DMS 273 treated with DMSO at 0.1 percent for 48 hours (cell line): ENCODE measurements at places on chromosomes 5 and 9.
A peak's percentile ranks its signal among the peaks of the same experiment; 100 is the strongest.

- DNase-seq = no peak
Observed at GRCh38 chr5:76547242-76547890, 75.8 kb downstream of the F2RL2 start.

DNA sequence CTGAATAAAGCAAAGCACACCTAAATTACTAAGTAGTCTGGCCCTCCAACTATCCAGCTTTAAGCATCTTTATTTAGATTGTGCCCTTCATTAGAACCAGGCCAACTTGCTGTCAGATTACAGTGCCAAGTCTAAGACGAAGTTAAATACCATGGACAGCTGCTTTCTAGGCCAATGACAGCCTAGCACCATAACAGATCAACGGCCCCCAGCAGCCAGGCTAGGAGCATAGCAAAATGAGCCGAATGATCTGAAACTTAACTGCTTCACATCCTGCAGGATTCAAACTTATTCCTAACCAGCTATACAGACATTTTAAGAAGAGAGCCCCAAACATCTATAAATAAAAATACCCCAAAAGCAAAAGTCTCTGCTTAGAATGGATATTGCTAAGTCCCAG is 6.8 kb downstream of the SLC24A2 start:
- DNase-seq = no peak

DNA sequence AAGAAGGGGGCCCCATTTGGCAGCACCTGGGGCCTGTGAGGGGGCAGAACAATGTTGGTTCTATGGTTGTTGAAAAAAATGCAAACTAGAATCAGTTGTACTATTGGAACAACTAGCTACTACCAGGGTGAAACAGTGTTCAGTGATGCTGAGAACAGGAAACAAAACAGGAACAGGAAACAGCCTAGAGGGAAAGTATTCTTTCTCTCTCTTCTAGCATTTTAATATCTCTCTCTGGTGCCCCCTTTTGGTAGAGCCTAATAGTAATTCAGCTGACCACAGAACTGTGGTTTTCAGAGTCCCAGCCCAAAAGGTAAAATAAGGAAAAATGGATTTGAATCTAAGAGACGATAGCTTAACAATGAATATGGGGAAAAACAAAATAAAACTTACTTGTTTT is 138.0 kb upstream of the KCNN2 start:
- peak; percentile 0 for DNase-seq

GRCh38 chr5:62144401-62145022 is 161.5 kb upstream of the KIF2A start:
- no peak for DNase-seq

DNA sequence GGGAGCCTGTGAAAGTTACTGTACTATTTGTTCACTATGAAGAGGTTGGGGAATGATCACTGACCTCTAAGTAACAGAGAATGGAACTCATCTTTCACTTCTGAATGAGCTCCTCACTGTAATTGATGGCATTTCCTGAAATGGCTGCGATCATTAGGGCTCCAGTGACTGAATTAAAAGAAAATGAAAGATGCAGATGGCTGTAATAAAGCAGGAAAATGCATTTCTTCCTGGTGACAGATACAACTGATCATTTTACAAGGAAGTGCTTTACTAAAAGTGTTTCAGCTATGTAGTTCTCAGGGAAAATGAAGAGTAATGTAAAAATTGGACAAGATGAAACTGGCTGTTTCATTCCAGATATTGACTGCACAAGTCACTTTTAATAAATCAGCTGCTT is 1200.6 kb upstream of the NUDT12 start:
- no peak for DNase-seq

- no peak for DNase-seq
Observed at GRCh38 chr9:89978185-89978584, 373.4 kb downstream of the GADD45G start.
